ENCODE measurements at places on chromosomes 4 and X.

DNA sequence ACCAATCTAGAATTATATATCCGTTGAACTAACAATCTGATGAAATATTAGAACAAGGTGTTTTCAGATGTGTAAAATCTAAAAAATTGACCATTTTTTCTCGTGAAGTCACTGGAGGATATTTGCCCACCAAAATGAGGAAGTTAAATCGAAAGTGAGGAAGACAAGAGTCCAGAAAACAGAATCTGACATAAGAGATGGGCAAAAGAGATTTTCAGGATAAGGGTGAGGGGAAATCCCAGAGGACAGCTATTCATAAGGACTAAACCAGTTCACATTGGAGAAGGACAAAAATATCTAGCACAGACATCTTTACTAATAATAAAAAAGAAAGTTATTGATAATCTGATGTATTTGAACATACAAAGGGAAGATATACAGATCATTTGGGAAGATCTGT lies 18.7 kb upstream of the ALG13 start:
- DNase-seq = no peak

GRCh38 chrX:115571712-115572111 lies 10.7 kb downstream of the PLS3 start:
- DNase-seq = peak; percentile 43

GRCh38 chrX:69073241-69073640 lies 92.0 kb downstream of the PJA1 start:
- no peak for DNase-seq

DNA sequence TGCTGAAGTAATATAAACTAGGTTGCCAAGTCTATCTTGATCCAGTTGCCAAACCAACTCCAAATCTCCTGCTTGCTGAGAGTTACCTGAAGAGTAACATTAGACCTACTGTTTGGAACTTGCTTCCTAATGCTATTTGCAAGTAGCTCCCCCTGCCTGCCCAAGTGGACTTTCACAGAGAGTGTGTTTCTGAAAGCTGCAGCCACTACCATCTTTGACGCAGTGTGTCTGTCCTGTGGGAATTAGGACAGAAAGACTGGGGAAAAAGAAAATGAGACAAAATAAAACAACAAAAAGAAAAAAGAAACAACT lies 195.0 kb upstream of the HS3ST1 start:
- no peak for DNase-seq

DNA sequence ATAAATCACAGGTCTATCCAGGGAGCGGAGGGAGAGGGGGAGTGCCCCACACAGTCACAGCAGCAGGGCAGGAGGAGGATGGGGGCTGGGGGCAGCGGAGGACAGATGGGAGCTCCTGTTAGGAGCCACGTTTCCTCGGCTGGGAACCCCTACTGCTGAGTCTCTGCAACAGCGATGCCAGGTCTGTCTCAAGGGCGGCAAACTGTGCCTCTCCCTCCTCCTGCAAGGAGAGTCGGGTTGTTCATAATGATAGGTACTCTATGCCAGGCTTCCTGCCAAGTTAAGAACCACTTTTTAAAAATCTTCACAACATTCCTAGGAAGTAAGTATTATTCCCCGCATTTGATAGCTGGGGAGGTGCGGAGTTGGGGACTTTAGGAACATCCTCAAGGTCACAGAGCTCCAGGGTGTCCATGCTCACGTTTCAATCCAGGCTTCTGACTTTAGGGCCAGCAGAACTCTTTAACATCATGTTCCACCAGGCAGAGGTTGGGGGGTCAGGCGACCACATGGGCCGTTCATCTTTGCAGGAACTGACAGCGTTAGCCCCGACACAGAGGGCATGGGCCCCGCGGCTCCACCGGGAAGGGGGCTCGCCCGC lies 98.3 kb upstream of the MAML3 start:
- no peak for DNase-seq

DNA sequence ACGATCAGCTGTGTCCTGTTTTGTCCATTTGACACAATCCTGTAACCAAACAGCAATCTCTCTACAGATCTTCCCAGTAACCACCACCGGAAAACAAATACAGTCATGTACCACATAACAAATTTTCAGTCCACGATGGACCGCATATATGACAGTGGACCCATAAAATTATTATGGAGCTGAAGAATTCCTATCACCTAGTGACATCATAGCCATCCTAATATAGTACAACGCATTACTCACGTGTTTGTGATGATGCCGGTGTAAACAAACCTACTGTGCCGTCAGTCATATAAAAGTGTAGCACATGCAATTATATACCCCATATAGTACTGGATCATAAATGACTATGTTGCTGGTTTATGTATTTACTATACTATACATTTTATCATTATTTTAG lies 133.7 kb upstream of the EDNRA start:
- no peak for DNase-seq

- DNase-seq = no peak
Observed at GRCh38 chr4:120084327-120084726, 17.7 kb upstream of the MAD2L1 start.

- no peak for DNase-seq
Observed at GRCh38 chrX:13266641-13267345, 53.1 kb downstream of the ATXN3L start.

GRCh38 chr4:145782756-145783155 lies 102.8 kb downstream of the C4orf51 start:
- DNase-seq = no peak

DNA sequence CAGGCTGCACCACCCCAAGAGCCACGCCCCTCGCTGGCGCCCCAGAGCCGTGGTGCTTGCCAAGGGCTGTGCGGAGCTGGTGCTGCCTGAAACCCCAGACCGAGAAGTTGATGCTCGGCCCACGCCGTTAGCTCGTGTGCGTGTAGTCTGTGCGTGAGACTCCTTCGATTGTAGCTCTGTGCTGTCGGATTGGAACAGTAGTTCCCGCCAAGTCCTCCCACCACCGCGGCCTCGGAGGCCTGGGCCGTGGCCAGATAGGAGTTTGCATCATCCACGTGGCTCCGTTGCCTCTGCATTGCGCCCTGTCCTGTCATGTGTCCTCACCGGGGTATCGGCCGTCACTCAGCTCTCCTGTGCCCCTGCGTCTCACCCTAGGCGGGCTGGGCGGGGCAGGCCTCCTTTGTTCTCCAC lies 24.2 kb downstream of the TNIP2 start:
- no peak for DNase-seq

GRCh38 chrX:150680974-150681373 lies 12.2 kb upstream of the MTMR1 start:
- DNase-seq = peak; percentile 14

DNA sequence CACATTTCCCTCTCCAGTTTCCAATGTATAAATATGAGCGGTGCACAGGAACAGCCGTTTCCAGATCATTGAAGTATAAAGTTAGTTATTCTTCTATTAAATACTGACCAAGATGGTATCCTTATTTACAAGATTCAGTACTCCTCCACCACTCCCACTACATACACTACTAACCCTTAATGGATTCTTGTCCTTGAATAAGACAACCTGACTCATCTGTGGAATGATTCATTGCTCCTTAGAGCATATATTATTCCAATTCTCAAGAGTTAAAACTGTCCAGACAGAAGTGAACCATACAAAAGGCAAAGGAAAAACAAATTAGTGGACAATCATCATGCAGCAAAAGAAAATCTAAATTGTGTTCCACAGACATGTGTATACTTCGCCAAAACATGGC lies 373.3 kb downstream of the IDS start:
- no peak for DNase-seq

DNA sequence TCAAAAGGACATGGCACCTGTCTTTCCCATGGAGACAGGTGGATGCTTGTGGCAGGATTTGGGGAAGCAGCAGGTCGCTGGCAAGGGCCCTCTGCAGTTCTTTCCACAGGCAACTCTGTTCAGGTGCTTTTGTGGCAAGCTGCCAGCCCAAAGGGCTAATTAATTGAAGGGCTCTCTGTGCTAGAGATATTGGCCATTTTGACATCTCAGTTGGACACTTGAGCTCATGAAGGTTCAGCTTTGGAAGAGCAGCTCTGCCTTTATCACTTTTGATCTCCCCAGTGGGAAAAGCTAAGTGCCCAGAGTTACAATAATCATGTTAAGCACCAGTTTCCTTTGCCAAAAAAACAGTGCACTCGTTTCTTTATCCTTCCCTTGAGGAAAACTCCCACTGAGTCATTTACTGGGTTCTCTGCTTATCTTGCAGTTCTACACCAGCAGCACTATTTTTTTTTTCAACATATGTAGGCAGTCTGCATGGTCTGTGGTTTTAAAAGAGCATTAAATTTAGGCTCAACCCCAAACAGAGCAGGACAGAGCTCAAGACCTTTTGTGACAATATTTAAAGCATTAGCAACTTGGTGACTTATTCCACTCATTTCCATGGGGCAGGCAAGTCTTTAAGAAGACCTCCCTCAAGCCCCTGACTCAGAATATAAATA lies 336.4 kb upstream of the RASGEF1B start:
- no peak for DNase-seq

GRCh38 chr4:7059662-7060061 lies 8.2 kb downstream of the GRPEL1 start:
- no peak for DNase-seq

DNA sequence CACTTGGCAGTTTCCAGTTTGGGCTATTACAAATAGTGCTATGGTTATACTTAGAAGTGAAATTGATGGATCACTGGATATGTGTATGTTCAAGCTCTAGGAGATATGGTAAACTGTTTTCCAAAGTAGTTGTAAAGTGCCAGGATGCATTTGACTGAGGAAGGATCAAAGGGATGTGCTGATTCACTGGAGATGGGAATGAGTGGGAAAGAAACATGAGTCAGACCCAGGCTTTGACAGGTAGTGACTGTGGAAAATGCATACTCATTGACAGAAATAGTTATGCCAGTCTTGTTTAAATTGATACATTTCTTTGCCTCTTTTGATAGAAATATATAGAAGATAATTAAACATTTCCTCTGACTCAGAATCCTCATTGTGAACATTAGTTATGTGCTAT lies 77.9 kb downstream of the CEP135 start:
- peak; percentile 15 for DNase-seq

DNA sequence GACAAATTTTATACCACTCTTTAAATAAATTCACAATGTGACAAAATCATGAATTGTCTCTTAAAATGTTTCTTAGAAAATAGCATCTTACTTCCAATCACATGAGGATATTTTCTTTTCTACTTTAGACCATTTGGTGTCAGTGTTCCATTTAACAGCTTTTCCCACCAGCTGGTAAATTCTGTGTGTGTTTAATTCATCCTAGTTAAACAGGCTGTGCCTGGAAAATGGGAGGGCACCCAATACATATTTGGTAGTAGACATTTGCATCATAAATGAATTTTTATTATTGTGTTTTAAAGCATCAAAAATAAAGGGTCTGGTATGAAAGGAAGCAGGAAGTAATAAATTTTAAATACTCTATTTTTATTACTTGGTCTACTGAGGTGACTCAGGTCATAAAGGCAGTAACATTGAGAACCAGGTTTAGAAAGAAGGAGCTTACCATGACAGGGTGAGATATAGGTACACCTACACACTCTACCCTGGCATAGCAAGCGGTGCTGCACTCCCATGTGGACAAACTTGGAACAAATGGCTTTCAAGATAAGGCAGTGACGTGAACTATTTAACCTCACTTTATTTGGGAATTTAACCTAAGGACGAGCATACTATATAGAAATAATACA lies 344.5 kb downstream of the BMPR1B start:
- no peak for DNase-seq

DNA sequence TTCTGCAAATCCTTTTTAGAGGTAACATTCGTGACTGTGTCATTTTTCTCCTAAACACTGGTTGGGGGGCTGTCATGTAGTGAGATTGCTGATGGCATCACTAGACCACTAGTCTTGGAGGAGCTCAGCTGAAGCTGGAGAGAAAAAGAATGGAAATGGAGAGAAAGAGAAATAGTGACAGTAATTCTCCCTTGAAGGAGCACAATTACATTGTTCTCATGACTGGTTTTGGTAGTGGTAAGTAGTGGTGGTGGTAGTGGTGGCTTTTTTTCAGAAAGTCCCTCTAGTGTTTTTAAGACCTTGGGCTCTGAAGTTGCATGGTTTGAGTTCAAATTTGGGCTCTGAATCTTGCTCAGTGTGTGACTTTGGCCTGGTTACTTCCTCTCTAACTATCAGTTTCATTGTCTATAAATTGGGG lies 99.8 kb downstream of the LARP7 start:
- DNase-seq = no peak

GRCh38 chr4:88297212-88297516 lies 12.8 kb upstream of the PPM1K start:
- DNase-seq = no peak

DNA sequence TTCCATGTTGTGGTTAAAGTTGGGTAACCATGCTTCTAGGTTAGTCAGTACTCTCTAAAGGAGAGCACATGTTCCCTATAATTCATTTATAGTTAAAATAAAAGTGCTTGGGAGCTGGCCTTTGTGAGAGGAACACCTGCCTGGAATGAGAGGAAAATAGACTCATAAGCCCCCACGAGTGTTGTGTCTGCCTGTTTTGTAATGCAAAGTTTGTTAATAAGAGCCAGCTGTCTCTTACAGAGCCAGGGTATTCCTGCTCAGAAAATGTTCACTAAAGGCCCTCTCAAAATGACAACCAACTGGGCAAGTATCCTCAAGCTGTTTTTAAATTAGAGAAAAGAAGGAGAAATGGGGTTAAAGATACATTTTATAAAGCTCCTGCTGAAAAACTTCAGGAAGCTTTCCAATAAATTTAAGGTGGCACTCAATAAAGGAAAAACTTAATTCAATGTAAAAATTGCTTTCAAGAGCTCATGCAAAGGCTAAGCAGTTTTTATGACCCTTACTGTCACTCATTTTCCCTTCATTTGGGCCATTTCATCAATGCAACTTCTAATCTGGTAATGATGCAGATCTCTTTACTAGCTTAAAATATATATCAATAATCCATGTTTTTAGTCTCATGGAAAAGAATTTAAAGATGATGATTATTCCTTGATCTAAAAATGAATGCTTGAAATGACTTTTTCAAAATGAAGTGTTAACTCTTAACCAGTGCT lies 793.6 kb downstream of the STPG2 start:
- DNase-seq = no peak

DNA sequence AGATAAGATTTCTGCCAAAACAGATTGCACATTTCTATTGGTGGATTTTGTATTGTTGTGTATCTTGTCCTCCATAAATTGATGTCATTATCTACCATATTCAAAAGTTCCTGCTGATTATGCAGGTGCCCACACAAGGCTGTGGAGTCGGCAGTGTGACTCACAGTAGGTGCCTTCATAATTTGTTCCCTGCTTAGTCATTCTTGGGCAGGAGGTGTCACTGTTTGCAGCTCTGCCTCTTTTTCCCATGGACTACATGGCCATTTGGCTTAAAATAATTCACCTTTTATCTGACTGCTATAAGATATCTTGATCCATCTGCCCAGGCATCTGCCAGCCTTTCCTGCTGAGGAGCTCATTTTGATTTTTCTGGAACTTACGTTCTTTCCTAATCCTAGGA lies 33.6 kb upstream of the ENPEP start:
- DNase-seq = no peak

GRCh38 chr4:84470204-84470785 lies 28.8 kb downstream of the NKX6-1 start:
- DNase-seq = no peak

DNA sequence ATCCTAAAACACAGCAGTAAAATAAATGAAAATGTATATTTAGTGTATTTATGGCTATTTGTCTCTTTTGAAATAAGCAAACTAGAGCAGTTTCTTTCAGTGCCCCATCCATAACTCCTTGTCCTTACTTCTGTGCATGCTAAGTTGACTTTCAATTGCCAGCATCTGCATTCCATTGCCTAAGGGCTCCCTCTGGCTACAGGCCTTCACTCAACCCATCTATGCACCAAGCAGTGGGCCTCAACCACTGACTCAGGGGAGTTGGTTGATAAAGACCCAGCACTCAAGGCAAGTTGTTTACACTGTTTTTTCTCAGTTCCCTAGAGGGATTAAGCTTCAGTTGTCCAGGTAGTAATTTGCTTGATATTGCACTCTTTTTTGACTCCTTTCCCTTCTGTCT lies 265.7 kb downstream of the IQCM start:
- peak; percentile 18 for DNase-seq
